ENCODE measurements at places on chromosomes 6 and 20. TPM values are rescaled to one million over a fixed set of nuclear protein-coding genes. Genes with fewer than 3 reads are reported as not detected.

Gene SLC25A27
- 18.8 TPM for polyA plus RNA-seq

- no peak for DNase-seq
Measured at GRCh38 chr6:158638324-158638854, 6.2 kb downstream of the DYNLT1 start.

Gene EPHA7
- 3.5 TPM for polyA plus RNA-seq

GRCh38 chr6:17758119-17758518 is 51.4 kb upstream of the NUP153 start:
- no peak for DNase-seq

DNA sequence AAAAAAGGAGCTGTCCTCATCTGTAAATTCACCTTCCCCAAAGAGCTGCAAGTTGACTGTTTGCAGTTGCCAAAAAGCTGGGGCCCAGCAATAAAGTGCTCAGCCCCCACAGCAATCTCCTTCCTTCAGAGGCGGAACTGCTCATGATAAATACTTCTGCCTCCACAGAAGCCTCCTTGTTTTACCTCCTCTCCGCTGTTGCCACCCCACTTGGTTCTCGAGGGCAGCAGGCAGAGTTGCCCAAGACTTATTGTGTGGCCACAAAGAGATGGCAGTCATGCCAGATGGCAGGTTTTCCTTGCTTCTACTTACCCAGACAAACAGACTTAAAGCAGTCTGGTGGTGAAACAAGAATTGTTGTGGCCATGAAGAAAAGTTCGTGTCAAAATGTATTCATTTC is 66.3 kb downstream of the SLX4IP start:
- no peak for DNase-seq

DNA sequence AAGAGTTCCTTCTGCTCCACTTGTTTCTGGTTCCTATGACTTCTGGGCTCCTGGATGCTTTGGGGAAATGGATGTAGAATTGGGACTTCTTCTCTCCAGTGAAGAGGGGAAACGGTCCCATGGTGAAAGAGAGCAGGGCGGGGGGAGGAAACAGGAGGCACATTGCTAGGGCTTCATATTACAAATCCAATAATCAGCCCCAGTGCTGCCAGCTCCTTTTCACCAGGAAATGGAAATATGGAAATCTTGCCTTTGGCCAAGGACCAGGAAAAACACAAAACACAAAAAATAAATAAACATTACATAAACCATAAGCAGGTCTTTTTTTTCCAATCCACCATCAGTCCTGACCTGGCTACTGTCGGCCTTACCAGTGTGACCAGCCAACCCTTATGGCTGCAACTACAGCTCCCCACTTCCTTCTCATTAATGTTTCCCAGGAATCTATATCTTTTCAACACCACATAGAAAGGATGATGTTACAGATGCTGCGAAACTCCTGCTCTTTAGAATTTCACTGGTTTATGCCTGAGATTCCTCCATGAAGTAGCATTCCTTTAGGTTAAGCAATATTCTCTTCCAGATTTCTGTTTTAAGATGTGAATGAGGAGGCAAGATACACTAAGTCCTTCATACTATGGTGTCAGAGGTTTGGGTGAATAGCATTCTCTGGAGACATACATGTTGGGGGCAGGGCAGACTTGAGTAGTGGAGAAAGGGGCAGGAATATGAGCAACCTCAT is 2.0 kb downstream of the PI3 start:
- no peak for DNase-seq

GRCh38 chr20:61253640-61254511 is 1.8 kb downstream of the CDH4 start:
- peak; percentile 15 for DNase-seq

DNA sequence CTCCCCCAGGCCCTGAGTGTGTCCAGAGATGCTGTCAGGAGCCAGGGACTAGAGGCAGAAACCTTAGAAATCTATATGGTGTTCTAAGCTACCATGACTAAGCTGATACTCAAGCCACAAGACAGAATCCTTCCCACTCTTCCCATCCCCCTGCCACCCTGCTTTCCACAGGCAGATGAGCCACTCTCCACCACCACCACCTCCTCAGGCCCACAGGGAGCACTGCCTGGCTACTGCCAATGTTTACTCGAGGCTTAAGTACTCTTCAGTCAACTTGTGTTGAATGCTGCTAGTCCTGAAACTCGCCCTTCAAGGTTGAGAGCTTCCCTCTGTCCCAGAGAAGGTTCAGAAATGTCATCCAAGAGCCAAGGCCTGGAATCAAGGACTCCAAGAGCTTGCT is 56.2 kb downstream of the CENPW start:
- DNase-seq, result no peak

GRCh38 chr6:154661768-154662167 is 71.4 kb upstream of the SCAF8 start:
- no peak for DNase-seq
